ENCODE measurements at places on chromosomes 4 and X. TPM values are rescaled to one million over a fixed set of nuclear protein-coding genes. Genes with fewer than 3 reads are reported as not detected.

DNA sequence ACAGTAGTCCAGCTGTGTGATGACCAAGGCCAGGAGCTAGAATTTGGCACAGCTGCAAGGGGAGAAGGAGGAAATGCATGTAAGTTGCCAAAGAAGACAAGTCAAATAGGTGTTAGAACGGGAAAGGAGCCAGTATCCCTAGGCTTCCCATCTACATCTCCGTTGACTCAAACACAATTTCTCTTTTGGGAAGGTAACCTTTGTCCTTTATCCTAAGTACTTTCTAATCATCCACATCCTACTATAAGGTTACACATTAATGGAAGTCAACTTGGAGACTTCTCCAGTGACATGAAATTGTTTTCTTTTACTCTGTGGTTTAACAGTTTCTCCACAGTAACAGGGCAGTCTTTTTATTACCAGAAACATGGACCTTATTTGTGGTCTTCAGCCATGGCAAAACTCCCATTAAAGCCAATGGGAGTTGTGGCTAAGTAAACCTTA is 620.0 kb downstream of the ANKRD50 start:
- H3K27me3 ChIP-seq = no peaks in the 10 kb centered on the region
- H3K4me1 ChIP-seq = no peaks in the 10 kb centered on the region
- H3K4me3 ChIP-seq = no peak overlapping the region
- no peaks in the 10 kb centered on the region for H3K36me3 ChIP-seq
- no peak for DNase-seq

TNIP2 gene
- 35.0 TPM for total RNA-seq

- no peak for DNase-seq
- H3K4me1 ChIP-seq = no peaks in the 10 kb centered on the region
- H3K4me3 ChIP-seq = no peak overlapping the region
- H3K36me3 ChIP-seq = no peaks in the 10 kb centered on the region
- H3K27ac ChIP-seq = no peak overlapping the region
- H3K27me3 ChIP-seq = no peaks in the 10 kb centered on the region
These were observed 115.4 kb upstream of the ESX1 start for GRCh38 chrX:104370089-104370488.

CXCL3 gene
- total RNA-seq = not detected

SPANXN4 gene
- total RNA-seq = not detected

- no peak overlapping the region for H3K27ac ChIP-seq
- H3K4me1 ChIP-seq = no peaks in the 10 kb centered on the region
- no peak for DNase-seq
- no peaks in the 10 kb centered on the region for H3K27me3 ChIP-seq
- H3K4me3 ChIP-seq = no peak overlapping the region
- peaks cover 8% of the 10 kb centered on the region for H3K36me3 ChIP-seq
These were observed 13.0 kb downstream of the NSDHL start for GRCh38 chrX:152843852-152844251.

- no peaks in the 10 kb centered on the region for H3K4me1 ChIP-seq
- no peak for DNase-seq
- peaks cover 5% of the 10 kb centered on the region for H3K27me3 ChIP-seq
- H3K36me3 ChIP-seq = no peaks in the 10 kb centered on the region
- no peak overlapping the region for H3K27ac ChIP-seq
- no peak overlapping the region for H3K4me3 ChIP-seq
These were observed 19.9 kb upstream of the DUSP9 start for GRCh38 chrX:153626863-153627674.

DNA sequence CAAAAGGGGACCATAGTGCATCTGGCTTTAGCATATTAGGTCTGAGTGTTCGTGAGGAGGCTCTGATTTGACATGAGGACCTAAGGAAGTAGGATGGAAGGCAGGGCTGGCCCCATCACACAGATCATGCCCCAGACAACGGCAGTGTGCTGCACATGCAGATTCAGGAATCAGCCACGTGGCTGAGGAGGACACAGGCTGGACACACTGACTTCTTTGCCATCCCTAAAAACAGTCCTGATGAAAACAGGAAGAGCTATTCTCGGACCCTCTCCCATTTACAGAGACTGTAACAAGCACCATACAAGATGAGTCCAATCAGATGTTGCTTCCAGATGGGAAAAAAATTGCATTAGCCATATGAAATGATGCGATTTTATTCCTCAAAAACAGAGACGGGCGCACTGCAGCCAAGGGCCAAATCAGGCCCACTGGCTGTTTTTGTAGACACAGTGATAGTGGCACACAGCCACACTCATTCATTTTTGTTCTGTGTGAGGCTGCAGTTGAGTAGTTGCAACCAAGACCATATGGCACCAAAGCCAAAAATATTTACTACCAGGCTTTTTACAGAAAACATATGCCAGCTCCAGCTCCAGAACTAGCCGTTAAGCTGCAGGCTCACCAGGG is 41.0 kb downstream of the ACSL1 start:
- no peaks in the 10 kb centered on the region for H3K27me3 ChIP-seq
- H3K4me1 ChIP-seq = peaks cover 25% of the 10 kb centered on the region
- DNase-seq = no peak
- H3K27ac ChIP-seq = no peak overlapping the region
- H3K36me3 ChIP-seq = peaks cover 36% of the 10 kb centered on the region

PDHA1 gene
- total RNA-seq = 127 TPM

DNA sequence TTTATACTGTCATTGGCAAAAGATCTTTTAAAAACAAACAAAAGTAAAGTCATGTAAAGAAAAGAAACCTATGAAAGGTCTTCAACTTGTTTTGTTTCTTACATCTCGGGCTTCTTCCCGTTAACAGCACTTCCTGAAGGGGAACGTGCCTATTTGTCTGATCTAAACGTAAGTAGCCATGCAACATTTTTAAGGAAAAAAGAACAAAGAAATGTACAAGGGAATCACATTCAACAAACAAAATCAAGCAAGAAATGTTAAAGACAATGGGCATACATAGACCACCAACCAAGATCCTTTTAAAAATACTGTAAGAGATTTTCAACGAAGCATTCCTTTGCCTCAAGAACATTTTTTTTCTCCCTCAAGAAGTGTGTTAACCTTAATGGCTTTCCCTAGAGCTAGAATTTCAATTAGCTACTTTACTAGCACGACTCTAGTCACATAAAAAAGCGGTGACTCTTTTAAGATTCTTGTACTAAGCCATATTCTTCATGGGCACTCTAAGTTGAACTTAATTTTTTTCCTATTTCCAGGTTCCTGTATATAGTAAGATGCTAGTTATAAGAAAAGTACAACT is 112.0 kb upstream of the TTC29 start:
- H3K27ac ChIP-seq = peak overlapping the region; percentile 93
- peaks cover 11% of the 10 kb centered on the region for H3K4me1 ChIP-seq
- DNase-seq = no peak

Data from activated CD4-positive, alpha-beta T cell treated with anti-CD3 and anti-CD28 coated beads, Interleukin-2, amount 10 ng/mL, durations not matched to agents 7 days and 5 days (primary cell).